ENCODE measurements at places on chromosomes 3 and 15.

- DNase-seq = no peak
These were observed 8.2 kb downstream of the XYLB start for GRCh38 chr3:38354588-38355330.

GRCh38 chr3:126807795-126808194, 103.8 kb downstream of the CHCHD6 start:
- DNase-seq = no peak

GRCh38 chr3:18426597-18427193, 1.6 kb upstream of the SATB1 start:
- no peak for DNase-seq

- no peak for DNase-seq
These were observed 217.8 kb downstream of the SOX2 start for GRCh38 chr3:181929501-181929900.

DNA sequence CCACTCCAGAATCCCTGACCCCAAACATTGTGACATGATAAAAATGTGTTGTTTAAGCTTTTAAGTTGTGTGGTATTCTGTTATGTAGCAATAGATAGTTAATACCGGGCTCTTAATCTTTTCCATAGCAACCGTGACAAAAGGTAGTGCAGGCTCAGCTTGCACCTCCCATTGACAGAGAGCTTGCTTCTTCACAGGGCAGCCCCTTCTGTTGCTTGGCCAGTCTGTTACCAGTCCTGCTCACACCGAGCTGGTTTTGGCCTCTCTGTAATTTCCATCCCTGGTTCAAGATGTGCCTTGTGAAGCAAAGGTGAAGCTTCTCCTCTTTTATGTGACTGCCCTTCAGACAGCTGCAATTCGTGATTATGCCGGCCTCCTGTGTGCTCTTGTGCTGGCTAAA, 86.9 kb downstream of the CRYGS start:
- DNase-seq = no peak

DNA sequence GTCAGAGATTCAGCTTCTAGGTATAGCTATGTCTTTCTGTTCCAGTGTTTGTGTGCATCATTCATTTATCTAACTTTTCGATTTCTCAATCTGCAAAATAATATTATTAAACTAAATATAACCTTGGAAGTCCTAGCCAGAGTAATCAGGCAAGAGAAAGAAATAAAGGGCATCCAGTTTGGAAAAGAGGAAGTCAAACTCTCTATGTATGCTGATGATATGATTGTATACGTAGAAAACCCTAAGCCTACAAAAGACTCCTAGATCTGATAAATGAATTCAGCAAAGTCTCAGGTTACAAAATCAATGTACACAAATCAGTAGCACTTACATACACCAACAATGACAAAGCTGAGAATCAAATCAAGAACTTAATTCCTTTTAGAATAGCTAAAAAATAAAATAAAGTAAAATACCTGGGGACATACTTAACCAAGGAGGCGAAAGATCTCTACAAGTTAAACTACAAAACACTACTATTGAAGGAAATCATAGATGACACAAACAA, 718.2 kb downstream of the NTRK3 start:
- DNase-seq = no peak

GRCh38 chr3:194126790-194127189, 9.2 kb upstream of the HES1 start:
- DNase-seq = no peak

GRCh38 chr3:38318766-38319671, 27.6 kb upstream of the XYLB start:
- DNase-seq = no peak

DNA sequence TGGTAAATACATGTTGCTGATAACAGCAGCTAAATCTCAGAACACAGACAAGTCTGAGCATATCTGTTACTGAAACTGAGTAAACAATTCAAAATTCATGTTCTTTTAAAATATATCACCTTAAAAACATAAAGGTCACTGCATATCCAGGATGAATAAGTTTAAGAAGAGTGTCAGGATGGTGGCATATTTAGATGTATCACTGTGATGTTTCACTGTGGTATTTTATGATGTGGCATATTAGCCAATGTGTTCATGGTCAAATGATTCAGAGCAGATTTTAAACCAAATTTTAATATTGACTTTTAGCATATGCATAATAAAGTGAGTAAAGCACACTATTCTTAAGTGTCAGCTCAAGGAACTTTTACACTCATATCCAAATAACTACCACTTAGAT, 346.4 kb upstream of the DPPA4 start:
- no peak for DNase-seq

GRCh38 chr15:66847565-66847991, 145.5 kb downstream of the SMAD6 start:
- DNase-seq = no peak

DNA sequence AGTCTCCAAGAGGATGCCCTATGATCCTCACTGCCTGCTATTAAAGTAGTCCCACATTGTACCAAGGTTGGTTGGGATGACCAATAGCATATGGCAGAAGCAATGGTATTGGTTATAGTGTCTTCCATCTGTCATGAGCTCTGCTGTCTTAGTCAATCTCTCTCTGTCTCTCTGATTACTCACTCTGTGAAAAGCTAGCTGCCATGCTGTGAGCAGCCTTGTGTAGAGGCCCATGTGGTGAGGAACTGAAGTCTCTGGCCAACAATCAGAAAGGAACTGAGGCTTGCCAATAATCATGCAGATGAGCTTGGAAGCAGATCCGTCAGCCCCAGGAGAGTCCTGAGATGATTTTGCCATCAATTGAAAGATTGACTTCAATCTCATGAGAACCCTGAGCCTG, 60.3 kb upstream of the CFAP161 start:
- DNase-seq = no peak

DNA sequence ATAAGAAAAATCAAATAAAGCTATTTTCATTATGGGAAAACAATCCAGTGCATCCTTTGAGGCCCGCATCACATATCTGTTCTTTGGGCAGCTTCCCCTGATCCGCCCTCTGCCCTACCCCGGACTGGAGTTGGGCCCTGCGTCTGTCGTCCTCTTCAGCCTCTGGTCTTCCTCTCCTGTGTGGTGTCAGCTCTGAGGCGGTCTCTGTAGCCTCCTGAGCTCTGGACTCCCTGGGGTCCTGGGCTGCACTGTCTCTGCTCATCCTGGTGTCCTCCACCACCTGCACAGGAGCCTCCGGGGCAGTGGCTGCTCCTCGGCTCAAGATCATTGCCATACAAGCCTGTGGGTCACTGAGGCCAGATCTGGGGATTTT, 7.4 kb upstream of the SNX22 start:
- DNase-seq = no peak

DNA sequence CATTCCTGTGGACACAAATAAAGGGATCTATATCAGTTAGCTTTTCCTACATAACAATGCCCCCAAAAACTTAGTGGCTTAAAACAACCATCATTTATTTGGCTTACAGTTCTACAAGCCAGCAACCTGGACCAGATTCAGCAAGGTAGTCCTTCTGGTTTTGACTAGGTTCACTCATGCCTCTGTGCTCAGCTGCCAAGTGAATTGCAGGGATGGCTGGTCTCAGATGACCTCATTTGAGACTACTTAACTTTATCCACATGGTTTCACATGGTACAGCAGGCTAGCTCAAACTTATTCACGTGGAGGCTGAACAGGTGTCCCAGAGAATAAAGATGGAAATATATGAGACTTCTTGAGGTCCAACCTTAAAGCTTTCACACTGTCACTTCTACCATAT, 119.3 kb upstream of the BFSP2 start:
- no peak for DNase-seq
